Fibroblast of skin of right biceps (primary cell): ENCODE measurements at places on chromosomes 2 and 18.

DNA sequence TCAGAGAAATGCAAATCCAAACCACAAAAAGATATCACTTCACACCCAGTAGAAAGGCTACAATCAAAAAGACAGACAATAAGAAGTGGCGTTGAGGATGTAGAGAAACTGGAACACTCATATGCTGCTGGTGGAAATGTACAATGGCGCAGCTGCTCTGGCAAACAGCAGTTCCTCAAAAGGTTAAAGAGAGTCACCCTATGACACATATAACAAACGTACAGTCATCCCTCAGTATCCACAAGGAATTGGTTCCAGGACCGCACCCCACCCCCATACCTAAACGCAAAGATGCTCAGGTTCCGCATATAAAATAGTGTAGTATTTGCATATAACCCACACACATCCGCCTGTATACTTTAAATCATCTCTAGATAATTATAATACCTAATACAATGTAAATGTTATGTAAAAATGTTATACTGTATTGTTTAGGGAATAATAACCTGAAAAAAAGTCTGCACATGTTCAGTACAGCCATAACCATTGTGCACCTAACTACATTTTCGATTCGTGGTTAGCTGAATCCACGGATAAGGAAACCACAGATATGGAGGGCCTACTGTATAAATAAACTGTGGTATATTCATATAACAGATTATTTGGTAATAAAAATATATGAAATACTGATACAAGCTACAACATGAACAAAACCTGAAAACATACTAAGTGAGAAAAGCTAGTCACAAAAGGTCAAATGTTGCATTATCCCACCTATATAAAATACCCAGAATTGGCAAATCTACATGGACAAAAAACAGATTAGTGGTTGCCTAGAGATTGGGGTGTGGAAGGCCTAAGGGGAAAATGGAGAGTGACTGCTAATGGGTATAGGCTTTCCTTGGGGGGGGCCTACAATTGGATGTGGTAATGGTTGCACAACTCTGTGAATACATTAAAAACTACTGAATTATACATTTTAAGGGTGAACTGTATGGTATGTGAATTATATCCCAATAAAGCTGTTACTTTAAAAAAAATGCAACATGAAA lies 37.5 kb downstream of the UXS1 start:
- DNase-seq: no peak

DNA sequence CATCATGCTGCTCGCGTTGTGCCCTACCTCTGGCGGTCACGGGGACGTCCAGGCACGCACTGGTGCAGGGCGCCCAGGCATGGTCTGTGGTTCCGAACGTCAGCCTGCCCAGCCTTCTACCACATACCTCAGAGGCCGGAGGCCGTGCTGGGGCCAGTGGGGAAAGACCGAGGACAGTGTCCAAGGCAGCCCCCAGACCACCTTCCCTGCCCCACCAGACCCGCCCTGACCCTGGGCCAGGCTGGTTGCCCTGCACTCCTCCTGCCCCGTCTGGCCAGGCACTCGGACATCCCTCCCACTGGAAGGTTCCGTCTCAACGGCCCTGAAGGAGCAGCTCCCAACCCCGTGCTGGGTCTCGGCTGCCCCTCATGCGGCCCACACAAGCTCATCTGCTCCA lies 32.8 kb downstream of the SLC66A2 start:
- DNase-seq: no peak

DNA sequence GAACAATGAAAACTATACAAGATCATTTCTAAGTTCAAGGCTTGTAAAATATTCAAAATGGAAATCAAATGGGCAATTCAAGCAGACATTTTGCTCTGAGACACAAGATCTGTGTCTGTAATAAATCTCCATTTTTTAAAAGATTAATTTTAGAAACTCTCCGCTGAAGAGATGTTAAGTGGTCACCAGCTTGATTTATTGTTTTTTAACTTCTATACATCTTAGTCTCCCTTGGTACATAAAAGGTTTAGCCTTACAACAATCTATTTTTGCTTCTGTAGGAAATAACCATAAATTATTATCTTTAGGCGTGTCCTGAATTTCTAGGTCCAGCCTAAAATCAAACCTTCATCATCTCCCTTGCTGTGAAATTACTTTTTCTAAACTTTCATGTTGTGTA lies 553.6 kb downstream of the NRXN1 start:
- no peak for DNase-seq

- peak; percentile 9 for DNase-seq
These were observed 101.9 kb downstream of the CDH20 start for GRCh38 chr18:61435064-61435652.

- no peak for DNase-seq
These were observed 30.4 kb downstream of the EPAS1 start for GRCh38 chr2:46327627-46328026.

GRCh38 chr2:95258271-95258670 lies 16.0 kb upstream of the PROM2 start:
- no peak for DNase-seq

DNA sequence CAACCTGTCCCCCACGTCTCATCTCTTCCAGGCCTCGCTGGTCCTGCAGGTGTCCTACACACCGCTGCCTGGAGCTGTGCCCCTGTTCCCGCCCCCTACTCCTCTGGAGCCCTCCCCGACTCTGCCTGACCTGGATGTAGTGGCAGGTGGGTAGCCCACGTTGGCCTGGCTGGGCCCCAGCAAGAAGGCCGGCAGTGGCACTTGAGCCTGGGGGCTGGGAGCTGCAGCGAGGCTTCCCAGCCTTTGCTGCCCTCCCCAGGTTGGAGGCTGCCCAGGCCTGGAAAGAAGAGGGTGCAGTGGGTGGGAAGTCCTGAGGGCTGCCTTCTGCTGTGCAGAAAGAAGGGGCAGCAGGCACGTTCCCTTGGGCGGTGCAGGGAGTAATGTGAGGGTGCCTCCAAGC lies 58.4 kb downstream of the DYSF start:
- no peak for DNase-seq

DNA sequence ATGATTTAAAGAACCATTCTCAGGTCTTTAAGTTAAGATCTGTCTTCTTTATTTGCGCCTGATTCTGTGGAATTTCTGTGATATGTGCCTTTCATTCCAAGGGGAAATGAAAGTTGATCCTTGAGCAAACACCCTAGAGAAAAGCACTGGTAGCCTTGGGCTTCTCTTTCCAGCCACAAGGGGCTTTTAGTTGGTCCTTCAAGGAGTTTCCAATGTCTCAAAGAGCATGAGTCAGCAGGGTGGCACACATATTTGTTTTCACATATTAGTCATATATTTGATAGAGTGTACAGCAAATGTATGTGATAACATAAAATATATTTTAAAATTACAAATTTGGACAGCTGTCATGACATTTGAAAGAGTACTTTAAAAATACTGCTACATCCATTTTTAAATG lies 339.5 kb downstream of the TXNL1 start:
- DNase-seq: peak; percentile 71

DNA sequence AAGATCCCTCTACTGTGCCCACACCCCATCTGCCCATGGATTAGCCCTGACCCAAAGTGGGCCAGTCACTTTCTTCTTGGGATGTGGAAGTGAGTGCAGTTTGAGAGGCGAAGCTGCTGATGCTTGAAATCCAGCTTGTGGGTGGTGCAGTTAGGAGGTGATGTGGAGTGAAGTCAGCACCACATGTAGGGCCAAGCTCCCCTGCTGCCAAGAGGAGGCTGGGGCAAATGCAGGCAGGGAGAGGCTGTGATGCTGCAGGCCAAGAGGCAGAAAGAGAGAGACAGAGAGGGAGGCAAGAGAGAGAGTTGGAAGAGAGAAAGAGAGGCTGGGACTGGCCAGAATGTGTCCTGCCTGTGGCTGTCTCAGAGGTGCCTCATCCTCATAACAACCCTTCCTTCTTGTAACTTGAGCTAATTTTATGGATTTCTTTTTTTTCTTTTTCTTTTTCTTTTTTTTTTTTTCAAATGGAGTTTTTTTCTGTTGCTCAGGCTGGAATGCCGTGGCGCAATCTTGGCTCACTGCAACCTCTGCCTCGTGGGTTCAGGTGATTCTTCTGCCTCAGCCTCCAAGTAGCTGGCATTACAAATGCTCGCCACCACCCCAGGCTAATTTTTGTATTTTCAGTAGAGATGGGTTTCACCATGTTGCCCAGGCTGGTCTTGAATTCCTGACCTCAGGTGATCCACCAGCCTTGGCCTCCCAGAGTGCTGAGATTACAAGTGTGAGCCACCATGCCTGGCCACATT lies 35.3 kb upstream of the CAB39 start:
- no peak for DNase-seq

- DNase-seq: no peak
These were observed 38.0 kb upstream of the SLC16A14 start for GRCh38 chr2:230106771-230107170.

DNA sequence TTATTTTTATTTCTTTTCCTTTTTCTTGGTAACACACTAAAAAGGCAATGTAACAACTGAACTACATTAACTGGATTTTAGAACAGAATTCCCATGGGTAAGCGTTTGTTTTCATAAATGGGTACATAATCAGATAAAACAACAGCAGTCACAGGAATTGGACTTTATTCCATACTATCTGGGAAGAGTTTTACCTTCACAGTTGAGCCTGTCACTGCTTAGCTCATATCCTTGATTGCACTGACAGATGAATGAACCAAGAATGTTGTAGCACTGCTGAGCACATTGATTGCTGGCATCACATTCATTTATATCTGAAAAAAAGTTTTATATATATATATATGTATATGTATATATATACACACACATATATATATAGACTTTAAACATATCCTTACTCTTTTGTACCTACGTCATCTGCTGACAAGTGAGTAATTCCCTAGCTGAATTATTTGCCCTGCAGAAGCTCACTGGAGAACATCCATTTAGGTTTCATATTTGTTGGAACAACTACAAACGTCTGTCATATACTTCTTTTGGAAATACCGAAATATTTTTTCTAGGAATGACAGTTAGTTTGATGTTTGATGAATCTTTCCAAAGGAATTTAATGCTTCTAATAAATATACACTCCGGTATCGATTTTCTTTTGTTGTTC lies 47.0 kb downstream of the EFEMP1 start:
- peak; percentile 82 for DNase-seq

DNA sequence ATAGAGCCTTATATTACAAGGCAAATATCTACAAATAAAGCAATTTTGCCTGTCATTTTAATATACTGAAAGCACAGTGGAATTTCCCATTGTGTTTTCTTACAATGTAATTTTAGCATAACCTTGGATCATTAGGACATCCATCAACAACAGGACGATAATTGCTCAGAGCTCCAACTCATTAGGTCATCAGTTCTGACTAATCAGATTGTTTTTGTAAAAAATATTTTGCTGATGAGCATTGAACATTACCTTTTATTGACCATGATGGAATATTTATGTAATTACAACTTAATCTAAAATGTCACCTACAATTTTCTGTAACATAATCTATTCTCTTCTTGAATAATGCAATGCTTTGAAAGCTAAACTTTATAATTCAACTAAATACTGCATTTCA lies 215.3 kb upstream of the DSEL start:
- peak; percentile 67 for DNase-seq

DNA sequence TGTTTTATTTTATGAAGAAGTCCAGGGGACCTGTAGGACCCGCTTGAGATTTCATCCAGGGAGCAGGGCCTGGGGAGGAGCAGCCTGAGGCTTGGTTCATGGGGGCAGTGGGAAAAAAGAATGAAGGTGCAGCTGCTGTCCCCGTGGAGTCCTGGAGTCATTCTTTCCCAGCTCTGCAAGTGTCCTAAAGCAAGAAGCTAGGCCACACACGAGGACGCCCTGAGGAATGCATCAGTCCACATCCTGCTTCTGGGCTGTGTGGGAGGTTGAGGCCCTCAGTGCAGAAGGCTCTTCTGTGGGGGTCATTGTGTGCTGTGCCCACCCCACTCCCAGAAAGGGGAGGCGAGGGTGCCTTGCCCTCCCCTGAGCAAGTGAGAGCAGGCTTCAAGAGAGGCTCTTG lies 179.9 kb upstream of the HS6ST1 start:
- DNase-seq: peak; percentile 31

DNA sequence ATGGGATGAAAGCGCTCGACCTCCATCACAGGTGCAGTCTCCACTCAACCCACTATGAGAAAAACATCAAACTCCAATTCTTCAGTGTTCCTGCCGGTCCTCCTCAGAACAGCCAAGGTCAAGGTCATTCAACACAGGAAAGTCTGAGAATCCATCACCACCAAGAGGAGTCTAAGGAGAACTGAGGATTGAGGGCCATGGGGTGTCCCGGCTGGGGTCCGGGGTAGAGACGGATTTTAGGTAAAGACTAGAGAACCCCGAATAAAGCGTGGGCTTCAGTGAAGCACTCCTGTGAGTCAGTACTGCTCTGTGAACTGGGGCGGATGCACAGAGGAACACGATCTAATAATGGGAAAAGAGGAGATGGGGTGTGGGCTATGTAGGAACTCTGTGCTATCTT lies 41.8 kb downstream of the PTGR3 start:
- DNase-seq: no peak

DNA sequence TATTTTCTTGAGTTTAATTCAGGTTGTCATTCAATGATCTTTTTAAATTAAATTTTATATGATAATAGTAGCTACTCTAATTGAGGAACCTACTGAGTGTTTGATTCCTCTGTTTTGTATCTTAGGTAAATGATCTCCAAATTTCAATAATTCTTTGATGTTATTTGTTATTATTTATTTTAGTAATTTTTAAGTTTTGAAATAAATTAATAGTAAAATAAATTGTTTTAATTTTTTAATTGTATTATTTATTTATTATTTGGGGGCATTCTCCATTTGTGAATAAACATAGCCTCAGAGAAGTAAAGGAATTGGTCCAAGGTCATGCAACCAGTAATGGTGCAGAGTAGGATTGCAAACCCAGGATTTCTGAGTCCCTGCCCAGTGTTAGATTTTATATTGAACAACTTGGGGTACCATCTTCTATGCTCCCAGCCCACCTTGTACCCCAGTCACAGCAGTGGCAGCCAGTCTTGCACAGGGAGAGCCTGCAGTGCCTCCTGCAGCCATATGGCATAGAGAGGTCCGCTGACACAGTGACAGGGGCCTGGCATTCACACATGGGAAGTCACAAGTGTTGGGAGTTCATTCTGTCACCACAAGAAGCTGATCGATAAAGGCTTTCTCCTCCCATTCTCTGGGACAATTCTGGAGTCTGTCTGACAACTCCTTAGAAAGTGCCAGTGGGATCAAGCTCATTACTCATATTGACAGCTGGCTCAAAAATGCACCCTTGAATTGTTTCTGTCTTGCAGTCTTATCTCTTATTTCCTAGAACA lies 110.0 kb upstream of the ETAA1 start:
- DNase-seq: no peak

DNA sequence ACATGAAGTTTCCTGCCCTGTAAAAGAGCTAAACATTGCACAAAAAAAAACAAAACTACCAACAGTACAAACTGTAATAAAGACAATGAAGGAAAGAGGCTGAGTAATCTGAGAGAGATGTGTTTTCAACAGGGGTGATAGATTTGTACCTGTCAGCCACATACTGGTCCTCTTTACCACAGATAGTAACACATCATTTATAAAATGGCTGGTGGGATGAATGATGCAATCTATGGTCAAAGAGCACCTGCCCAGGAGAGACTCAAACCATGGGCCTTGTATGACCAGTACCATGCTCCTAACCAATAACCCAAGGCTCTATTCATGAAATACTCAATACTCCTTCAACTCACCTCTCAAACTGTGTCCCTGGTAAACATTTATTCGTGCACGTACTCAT lies 4.5 kb downstream of the SUCLG1 start:
- no peak for DNase-seq

GRCh38 chr2:133765658-133766057 lies 197.4 kb upstream of the NCKAP5 start:
- peak; percentile 64 for DNase-seq

- DNase-seq: no peak
These were observed 69.9 kb downstream of the RHOB start for GRCh38 chr2:20516646-20517341.

- DNase-seq: peak; percentile 73
These were observed 15.9 kb upstream of the TMEM214 start for GRCh38 chr2:27016801-27017325.
